Activated CD8-positive, alpha-beta memory T cell treated with anti-CD3 and anti-CD28 coated beads for 1 hour (primary cell): ENCODE measurements at places on chromosomes 11 and 22.

DNA sequence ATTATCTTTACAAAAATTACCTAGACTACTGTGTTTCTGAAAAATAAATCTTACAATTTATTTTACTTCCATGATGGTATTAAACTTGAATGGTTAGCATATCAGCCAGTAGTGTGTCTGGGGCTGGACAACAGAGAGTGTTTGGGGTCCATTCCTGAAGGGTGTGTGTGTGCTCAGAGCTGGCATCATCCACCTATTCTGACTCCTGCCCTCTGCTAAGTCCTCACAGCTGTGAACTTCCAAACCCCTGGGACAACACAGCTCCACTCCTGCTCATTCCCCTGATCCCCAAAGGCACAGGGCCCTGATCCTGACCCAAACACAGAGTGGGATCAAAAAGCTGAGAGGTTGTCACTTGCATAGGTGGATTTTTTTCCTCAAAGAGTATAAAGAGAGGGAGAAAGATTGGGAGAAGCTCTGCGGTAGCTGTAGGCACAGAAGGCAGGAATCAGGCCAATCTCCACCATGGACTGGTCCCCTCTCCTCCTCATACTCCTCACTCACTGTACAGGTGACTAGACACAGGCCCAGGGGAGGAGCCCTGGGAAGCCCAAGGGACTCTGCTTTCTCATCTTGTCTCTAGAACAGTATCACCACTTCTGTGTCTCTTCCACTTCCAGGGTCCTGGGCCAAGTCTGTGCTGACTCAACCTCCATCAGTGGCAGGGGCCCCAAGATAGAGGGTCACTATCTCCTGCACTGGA lies 55.7 kb upstream of the TOP3B start:
- no peak for DNase-seq

GRCh38 chr22:39446239-39446721 lies 10.5 kb upstream of the MGAT3 start:
- DNase-seq: no peak

DNA sequence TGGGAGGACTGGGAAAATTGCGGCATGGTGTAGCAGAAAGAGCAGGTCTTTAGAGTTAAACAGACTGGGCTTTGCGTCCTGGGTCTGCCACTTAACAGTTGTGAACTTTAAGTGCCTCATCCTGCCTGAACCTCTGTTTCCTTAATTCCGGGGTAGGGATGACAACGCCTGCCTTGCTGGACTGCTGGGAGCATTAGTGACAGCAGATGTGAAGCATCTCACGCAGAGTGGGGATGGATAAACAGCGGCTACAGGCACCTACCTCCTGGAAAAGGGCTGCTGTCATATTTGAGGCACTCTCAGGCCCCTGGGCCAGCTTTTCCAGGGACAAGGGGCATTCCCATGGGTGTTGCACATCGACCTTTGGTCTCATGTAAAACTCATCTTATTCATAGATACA lies 572.2 kb downstream of the TBC1D22A start:
- no peak for DNase-seq

DNA sequence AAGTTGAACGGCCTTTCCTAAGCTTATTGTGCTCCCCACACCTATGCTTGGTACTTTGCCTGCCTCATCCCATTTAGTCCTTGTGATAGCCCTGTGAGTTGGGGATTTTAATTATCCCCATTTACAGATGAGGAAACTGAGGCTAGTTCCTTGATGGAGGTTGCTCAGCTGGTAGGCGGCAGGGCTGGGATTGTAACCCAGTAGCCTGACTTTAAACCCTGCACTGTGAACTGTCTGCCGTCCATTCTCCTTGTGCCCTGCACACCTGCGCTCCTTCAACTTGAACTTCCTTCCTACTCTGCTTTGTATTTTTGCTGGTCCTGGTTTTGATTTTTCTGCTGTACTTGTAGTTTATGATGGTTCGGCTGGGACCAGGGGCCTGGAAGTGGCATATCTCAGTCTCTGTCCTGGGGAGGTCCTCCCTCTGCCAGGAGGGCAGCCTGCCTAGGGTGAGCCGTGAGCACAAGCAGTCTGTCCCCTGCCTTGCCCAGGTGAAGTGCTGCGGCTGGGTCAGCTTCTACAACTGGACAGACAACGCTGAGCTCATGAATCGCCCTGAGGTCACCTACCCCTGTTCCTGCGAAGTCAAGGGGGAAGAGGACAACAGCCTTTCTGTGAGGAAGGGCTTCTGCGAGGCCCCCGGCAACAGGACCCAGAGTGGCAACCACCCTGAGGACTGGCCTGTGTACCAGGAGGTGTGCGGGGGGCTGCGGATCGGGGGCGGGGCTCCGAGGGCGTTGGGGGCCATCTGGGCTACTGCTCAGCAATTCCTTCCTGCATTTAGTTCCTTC lies 52.4 kb downstream of the CD82 start:
- DNase-seq: no peak

- no peak for DNase-seq
Observed at GRCh38 chr11:118277312-118277711, 13.2 kb upstream of the MPZL2 start.

DNA sequence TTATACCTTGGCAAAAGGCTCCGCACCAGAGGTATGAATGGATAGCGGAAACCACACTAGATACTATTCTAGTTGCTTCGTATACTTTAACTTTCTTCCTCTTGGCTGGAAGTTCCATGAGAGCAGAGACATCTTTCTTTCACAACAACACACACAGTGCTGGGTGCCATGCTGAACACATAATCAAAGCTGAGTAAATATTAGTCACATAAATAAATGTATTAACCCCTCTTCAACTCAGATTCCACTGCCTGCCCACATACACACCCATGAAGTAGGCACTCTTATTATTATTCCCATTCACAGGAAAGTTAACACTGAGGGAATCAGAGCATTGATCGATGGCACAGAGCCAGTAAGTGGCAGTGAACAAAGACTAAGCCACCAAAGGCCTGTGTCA lies 35.4 kb downstream of the SPON1 start:
- DNase-seq: no peak

GRCh38 chr11:117413616-117414015 lies 86.0 kb downstream of the CEP164 start:
- no peak for DNase-seq

- no peak for DNase-seq
Observed at GRCh38 chr11:7892840-7893254, 38.2 kb downstream of the OR10A6 start.

DNA sequence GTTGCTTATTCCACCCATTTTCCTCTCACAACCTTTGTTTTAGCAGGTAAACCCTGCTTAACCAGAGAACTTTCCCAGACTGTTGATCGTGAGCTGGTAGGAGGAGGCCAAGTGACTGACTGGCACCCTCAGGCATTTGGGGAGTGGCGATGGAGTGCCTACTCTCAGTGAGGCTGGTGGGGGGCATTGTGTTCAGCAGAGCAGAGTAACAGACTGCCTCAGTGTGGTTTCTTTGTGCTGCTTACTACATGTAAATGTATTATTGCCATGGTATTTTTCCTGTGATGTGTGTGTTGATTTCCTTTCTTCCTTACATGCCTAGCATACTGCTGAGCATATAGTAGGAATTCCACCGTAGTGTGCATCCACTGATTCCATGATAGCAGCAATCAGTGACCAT lies 2.6 kb downstream of the MARK2 start:
- no peak for DNase-seq

DNA sequence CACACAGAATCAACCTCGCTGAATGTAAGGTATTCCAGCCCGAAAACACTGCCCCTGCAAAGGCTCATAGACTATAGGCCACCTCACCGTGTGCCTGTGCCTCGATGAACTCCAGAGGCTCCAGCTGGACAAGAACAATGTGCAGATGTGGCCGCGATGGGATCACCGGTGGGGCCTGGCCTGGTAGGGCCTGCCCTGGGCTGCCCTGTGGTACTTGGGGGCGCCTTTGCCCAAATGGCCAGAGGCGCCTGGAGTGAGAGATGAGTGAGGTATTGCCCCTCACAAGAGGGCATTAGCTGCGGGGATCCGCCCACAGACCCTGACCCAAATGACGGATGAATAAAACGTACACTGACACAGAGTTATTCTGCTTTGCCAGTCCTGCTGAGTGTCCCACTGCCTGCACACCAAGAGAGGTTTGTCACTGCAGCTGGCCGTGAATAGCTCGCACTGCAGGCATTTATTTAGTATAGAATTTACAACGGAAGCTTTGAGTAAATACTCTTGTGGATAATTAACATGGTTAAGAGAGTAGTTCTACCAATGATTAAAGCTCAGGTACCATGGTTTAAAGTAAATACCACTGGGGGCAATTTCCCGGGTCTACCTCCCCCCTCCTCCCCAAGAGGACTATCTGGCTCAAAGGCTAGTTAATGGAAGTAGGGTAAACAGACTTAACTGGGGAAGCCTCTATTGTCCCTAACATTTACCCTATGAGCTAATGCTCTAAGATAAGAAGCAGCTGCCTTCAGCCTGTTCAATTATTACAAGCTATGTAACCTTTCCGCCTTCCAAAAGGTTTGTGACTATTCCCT lies 101.1 kb upstream of the IGLL5 start:
- no peak for DNase-seq

DNA sequence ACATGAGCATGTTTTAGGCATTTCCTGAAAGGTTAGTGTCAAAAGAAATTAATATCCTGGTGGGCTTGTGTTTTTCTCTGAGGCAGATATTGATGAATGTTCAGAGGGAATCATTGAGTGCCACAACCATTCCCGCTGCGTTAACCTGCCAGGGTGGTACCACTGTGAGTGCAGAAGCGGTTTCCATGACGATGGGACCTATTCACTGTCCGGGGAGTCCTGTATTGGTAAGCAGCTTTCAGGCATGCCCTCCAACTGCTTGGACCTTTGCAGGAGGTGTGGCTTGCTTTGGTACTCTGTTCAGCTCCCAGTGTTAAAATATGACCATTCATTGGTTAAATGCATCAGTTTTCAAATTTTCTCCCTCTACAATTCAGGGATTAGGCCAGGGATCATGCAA lies 658.6 kb upstream of the ANO5 start:
- DNase-seq: no peak

GRCh38 chr11:134578807-134579723 lies 167.0 kb upstream of the B3GAT1 start:
- no peak for DNase-seq

- peak; percentile 53 for DNase-seq
Observed at GRCh38 chr22:43088984-43089717, at the start of gene TTLL1. TSS of gene TTLL1 (minus strand) at chr22:43089391. CDS start at chr22:43075586, 13,805 bp downstream.

GRCh38 chr11:66958956-66959274 lies 732 bp upstream of the PC start:
- no peak for DNase-seq

DNA sequence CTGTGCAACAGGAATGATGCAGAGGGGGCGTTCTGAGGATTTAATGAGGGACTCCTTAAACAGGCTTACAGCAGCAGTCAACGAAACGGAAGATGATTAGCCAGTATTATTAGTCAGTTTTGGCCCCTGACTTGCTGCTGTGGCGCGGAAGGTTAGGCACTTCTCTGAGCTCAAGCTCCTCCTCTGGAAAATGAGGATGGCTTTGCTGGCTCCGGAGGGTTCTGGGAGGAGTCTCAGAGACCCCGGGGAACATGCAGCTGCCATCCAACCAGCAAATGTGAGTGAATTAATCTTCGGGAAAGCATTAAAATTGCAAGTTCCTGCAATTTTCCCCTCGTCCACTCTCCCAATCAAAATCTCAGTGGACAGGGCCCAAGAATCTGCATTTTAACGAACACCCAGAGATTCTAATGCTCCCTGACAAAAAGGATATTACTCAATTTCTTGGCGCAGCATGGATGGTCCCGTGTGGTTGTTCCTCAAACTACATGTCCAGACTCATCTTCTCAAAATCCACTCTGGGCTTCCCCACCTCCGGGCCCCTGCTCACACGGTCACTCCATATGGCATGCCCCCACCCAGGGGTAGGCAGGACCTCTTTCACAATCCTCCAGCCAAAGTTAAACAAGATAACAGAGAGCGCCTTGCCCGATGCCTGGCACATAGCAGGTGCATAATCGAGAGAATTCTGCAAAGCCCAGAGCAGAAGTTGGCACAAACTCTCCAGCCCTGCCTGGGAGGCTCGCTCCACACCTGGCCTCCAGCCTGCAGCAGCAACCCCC lies 6.4 kb downstream of the ELFN2 start:
- no peak for DNase-seq

DNA sequence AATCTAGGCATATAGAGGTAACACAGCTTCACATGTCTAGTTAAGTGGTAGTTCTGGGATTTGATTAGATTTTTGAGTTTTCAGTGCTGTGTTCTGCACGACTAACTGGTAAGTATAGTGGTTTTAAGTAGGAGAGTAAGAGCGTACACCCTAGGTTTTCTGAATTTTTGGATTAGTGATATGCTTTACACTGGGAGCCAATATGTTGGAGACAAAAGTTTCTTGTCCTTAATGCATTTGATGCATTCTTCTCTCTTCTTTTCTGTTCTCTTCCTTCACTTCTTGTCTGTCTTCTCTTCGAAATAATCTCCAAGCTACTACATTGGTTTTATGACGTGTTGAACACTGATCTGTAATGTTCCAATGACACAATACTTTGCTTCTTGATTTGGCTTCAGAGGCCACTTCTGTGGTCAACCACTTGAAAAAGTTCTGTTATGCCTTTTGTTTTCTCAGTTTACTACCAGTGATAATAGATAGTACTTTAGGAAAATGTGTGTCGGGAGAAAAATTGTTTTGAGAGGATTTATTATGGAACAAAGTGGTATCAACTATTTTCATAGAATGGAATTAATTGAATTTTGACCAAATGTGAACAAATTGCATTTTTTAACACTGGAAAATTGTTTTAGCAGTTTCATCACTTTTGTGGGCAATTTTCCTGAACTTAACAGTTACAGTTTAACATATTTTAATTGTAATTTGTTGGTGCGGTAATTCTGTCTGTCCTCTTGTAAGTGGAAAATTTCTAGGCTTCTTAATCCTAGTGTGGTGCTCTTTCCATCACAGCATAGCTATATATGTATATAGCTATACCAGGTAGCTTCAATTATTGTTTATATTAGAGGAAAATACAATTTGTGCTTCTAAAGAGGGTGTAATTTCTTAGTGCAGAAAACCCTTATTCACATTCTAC lies 2.6 kb downstream of the PDE3B start:
- no peak for DNase-seq

DNA sequence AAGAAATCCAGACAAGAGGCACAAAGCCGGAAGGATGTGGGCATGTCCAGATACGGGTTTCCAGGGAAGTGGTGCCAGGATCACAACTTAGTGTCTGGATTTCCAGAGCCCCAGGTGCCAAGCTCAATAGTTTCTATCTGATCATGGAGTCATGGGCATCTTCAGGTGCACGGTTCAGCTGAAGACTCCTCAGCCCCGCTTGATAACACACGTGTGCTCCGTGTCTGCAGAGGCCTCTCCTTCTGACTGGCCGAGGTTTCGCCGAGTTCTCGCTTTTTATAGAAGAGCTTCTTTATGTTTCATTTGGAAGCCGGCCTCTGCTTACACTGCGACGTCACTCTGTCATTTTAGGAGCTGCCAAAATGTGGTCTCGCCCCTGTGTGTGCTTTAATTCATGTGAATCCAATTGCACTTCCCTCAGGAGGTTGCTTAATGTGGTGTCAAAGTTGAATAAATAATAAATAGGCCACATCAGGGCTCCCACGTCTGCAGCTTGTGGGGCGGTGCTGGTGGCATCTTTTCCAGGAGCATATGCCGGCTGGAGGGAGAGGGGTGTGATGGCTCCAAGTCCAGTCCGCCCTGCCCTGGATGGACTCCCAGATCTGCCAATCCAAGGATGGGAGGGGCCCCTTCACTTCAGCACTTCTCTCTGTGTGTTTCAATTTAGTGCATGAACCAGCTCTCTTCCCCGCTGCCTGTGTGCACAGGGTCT lies 1410.8 kb downstream of the TBC1D22A start:
- DNase-seq: no peak

- no peak for DNase-seq
Observed at GRCh38 chr22:49962751-49963646, 2.4 kb downstream of the PIM3 start.
